Body of pancreas (tissue), 4 donors: ENCODE measurements at places on chromosomes 5 and 9. TPM values are rescaled to one million over a fixed set of nuclear protein-coding genes. Genes with fewer than 3 reads are reported as not detected.

The DRD1 gene
- total RNA-seq: not detected

The FAM151B gene
- total RNA-seq: 4.6 TPM

DNA sequence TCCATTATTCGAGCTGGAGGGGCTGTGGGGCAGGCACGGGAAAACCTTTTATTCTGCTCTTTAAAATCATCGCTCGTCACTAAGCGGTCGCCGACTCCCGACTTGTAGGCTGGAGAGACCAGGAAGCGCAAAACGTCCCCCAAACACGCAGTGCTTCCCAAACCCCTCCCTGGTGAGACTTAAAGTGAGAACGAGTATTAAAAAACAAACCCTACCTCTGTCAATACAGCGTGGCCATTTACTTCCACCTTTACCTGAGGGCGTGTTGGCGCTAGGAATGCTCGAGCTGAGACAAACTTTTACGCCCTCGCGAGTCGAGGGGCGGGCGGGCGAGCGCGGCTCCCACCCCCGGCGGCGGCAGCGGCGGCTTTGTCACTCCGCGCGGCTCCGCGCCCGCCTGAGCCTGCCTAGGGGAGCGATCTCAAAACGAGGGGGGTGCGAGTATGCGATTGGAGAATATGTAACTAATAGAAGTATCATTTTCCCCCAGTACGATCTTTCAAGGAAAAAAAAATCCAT is at the start of gene NR2F1-AS1:
Gene NR2F1-AS1 (minus strand): TSS at position 293 of the 519 bp plus-strand sequence.
- no peak for DNase-seq

The TLR4 gene
- total RNA-seq: 7.6 TPM

The PDCD1LG2 gene
- 1.3 TPM for total RNA-seq
